ENCODE measurements at places on chromosomes 6 and 20.

GRCh38 chr6:54598787-54599313, 247.7 kb upstream of the FAM83B start:
- no peak for DNase-seq

DNA sequence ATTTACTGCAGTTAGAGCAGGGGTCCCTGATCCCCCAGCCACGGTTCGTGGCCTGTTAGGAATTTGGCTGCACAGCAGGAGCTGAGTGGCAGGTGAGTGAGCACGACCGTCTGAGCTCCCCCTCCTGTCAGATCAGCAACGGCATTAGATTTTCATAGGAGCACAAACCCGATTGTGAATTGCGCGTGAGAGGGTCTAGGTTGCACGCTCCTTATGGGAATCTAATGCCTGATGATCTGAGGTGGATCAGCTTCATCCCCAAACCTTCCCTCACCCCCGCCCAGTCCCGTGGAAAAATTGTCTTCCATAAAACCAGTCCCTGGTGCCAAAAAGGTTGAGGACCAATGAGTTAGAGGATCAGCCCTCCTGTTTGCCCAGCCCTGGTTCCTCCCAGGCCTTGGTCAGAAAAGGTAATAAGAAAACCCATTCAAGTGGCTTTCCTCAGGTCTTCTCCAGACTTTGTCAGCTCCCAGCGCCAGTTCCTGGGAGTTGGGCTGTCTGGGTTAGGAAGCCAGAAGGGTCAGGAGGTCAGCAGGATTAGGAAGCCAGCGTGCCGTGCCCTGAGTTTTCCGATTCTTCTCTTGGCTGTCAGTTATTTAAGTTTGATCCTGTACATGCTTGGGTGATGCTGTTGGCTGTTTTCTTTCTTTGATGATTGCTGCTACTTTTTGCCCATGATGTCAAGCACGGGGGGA, 139.9 kb upstream of the PMEPA1 start:
- no peak for DNase-seq

- DNase-seq, result no peak
Observed at GRCh38 chr6:154390034-154390433, 33.4 kb upstream of the IPCEF1 start.

GRCh38 chr6:66897576-66897975, 1190.5 kb upstream of the EYS start:
- DNase-seq, result no peak

GRCh38 chr20:51591871-51592270, 49.4 kb upstream of the NFATC2 start:
- no peak for DNase-seq
